ENCODE measurements at places on chromosomes 11 and 22.

DNA sequence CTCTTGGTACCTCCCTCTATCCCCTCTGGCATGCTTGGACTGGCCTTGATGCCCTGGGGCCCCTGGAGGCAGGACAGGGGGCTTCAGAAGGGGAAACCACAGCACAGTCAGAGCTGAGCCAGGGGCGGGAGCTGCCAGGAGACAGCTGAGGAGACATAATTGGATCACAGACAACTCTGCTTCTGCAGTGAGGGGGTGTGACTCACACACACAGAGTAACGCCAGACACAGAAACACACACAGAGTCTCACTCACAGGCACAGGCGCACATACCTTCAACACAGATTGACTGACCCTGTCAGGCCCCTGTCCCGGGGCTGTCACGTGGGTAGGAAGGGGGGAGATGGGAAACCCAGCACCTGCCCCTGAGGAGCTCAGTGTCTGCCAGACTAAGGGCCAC lies 20.6 kb downstream of the STARD10 start:
- no peak for DNase-seq

DNA sequence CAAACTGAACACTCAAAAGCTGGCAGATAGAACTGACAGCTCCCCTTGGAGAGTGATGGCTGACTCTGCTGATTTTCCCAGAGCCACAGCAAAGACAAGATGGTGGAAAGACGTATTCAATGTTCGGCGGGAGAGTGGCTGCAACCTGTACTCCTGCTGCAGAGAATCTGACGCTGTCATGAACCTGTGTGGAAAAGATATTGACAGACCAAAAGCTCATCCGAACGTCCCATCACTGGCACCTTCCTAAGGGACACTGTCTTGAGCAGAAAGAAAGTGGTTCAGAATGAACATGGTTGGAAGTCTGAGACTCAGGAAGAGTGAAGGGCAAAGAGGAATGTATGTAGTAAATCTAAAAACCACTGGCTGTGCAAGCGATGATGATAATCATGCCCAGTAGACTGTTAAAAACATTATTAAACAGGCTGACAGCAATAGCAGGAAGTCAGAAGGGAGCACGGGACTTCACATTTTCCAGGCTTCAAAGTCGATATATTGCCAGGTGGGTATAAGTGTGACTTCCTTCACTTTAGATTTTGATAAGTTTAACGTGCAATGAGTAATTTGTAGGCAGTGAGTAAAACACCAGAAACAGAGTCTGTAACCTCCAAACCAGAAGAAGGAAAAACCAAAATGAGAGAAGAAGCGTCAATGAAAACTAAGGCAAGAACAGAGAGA lies 6.2 kb upstream of the IL17REL start:
- DNase-seq: peak; percentile 57

DNA sequence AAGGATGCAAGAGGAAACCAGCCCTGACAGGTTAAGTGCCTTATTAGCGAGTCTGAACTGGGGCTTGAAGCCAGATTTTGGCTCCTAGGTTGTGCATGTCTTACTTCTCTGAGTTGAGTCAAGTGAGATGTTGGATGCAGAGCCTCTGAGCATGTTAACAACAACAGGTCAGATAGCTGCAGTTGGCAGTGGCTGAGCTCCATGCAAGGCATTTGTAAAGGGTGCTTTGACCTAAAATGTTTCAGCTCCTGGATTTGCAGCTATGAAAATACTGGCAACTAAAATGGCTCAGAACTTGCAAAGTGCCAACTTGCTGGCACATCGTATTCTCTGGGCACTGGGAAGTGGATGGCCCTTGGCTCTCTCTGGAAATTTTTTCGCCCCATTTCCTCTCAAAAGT lies 16.4 kb upstream of the CSRP3 start:
- no peak for DNase-seq

GRCh38 chr22:49534386-49534785 lies 293.3 kb downstream of the BRD1 start:
- DNase-seq: no peak

GRCh38 chr11:119741369-119742262 lies 12.6 kb upstream of the NECTIN1 start:
- DNase-seq: peak; percentile 53

- DNase-seq: no peak
Measured at GRCh38 chr11:65645710-65646109, 7.8 kb downstream of the SIPA1 start.

DNA sequence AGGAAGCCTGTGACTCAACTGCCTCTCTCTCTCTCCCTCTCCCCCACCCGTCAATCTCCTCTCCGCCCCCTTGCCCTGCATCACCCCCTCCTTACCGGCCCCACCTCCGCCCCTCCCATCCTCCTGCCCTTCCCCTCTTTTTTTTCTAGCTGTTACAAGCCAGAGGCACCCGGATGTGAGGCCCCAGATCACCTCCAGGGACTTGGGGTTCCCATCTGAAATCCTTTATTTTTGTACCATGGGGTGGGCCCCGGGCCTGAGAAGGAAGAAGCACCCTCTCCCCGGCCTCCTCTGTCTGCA lies 10.8 kb downstream of the KCTD17 start:
- no peak for DNase-seq

DNA sequence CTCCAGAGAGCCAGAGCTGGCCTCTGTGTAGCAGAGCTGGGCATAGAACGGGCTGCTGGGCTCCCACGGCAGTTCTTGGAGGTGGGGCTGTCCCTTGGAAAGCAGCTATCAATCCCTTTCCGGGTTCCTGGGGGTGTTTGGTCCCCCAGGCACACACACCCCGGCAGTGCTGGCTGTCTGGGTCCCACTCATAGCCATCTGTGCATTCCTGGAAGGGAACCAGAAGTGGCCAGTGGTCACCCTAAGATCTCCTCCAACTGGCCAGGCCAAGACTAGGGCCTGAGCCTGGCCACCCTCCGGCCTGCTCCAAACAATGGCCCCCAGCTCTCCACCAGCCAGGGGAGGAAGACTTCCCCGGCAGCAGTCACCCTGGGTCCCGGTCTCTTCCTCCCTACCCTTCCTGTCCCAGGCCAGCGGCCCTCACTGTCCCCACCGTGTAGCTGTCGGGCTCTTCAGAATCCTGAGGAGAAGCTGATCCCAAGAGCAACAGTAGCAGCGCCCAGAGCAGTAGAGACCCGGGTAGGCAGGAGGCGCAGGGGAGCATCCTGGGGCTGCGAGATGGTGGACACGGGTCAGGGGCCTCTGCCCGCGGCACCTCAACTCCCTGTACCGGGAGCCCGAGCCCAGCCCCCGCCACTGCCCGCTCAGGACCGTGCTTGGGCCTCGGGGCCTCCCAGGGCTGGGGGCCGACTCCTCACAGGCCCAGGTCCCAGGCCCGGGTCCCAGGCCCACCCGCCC lies 620 bp downstream of the EFEMP2 start:
- no peak for DNase-seq

DNA sequence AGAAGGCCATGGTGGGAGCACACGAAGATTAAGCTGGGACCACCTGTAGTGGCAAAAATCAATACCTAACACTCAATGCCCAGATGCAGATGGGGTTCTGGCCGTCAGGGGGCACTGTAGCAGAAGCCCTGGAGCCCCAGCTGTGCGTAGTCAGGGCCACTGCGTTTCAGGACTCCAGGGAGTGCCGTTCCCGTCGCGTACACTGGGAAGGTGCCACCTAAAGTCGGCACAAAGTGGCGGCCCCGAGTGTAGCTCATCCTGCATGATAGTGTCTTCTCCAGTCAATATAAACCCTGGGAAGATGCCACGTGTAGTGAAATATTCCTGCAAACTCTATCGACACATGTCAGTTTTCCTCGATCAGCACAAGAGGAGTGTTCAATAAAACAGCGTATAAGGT lies 123.8 kb upstream of the NTM start:
- no peak for DNase-seq

- DNase-seq: no peak
Measured at GRCh38 chr11:108927791-108928545, 263.1 kb downstream of the DDX10 start.

All from CD4-positive, alpha-beta T cell treated with Interleukin-10 for 1 hour (primary cell).